ENCODE measurements at places on chromosomes 1 and 21.

DNA sequence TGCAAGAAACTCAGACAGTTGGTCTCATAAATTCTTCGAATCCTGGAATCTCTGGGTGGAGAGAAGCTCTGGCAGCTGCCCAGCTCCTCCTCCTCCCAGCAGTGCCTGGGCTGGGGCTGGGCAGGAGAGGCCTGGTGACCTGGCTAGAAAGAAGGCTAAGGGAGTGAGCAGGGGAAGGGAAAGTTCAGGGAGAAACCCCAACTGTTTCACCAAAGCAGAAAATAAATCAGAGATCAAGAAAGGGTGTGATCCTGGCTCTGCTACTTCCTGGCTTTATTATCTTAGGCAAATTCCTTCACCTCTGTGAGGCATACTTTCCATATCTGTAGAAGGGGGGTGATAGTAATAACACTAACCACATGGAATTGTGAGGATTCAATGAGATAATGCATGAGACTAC lies 8.8 kb upstream of the COL16A1 start:
- DNase-seq: peak; percentile 95

- DNase-seq: no peak
Measured at GRCh38 chr1:166977951-166978350, 2.6 kb upstream of the ILDR2 start.

DNA sequence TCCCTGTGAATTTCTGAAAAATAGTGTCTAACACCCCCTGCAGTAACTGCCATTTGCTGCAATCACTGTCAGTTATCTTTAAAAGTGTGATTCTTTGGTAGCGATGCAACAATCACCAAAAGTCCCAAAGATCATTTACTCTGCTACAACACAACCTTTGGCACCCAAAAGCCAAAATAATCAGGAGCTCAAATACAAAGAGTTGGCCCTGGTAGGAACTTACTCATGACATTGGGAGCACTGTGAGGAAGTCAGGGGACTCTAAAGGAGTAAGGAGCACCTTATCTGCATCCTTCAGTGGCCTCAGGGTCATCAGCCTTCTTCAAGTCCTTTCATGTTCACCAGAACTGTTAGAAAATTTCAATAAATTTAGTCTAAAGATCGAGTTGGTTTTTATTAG lies 54.6 kb downstream of the SLC16A1 start:
- DNase-seq: no peak

- no peak for DNase-seq
Measured at GRCh38 chr1:223813645-223814044, 32.1 kb downstream of the TP53BP2 start.

DNA sequence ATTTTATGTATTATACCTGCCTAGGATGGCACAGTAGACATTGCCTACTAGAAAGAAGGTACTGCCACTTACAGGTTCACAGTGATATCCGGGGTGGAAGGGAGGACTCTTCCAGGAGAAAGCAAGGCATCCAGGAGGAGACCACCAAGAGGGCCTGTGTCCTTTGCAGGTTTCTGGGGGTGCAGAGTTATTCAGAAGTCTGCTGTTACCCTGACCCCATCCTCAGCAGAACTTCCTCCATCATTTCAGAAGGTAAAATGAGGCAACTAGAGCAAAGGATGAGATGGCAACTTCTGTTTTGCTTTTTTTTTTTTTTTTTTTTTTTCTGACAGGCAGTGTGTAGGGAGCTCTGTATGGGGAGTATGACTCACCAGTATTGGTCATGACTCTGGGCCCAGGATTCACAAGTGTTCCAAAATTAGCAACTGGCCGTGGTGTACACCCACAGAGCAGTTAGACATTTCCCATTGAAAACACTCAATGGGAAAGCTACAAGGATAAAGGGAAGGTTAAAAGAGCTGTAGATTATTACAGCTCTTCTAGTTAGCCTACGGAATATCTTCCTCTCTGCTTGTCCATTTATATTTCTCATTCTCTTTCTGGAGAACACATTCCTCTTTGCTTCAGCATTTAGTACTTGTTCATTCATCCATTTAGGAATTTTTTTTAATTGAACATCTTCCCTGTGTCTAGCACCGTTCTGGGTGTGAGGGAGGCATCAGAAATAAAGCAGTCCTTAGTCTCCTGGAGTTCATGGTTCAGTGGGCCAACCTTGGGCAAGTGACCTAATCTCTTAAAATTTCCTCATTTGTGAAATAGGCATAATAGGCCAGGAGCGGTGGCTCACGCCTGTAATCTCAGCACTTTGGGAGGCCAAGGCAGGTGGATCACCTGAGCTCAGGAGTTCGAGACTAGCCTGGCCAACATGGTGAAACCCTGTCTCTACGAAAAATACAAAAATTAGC lies 50.5 kb upstream of the PPP2R5A start:
- peak; percentile 92 for DNase-seq

GRCh38 chr1:33880305-33880704 lies 16.4 kb downstream of the HMGB4 start:
- DNase-seq: peak; percentile 1

- DNase-seq: no peak
Measured at GRCh38 chr1:2290171-2290578, 62.1 kb downstream of the SKI start.

- DNase-seq: no peak
Measured at GRCh38 chr1:44366371-44366975, 11.4 kb upstream of the ERI3 start.

- DNase-seq: no peak
Measured at GRCh38 chr1:63980740-63981407, 207.1 kb downstream of the ROR1 start.

GRCh38 chr1:62250126-62250726 lies 55.6 kb downstream of the L1TD1 start:
- DNase-seq: no peak
